ENCODE measurements at places on chromosomes 12 and 14.

DNA sequence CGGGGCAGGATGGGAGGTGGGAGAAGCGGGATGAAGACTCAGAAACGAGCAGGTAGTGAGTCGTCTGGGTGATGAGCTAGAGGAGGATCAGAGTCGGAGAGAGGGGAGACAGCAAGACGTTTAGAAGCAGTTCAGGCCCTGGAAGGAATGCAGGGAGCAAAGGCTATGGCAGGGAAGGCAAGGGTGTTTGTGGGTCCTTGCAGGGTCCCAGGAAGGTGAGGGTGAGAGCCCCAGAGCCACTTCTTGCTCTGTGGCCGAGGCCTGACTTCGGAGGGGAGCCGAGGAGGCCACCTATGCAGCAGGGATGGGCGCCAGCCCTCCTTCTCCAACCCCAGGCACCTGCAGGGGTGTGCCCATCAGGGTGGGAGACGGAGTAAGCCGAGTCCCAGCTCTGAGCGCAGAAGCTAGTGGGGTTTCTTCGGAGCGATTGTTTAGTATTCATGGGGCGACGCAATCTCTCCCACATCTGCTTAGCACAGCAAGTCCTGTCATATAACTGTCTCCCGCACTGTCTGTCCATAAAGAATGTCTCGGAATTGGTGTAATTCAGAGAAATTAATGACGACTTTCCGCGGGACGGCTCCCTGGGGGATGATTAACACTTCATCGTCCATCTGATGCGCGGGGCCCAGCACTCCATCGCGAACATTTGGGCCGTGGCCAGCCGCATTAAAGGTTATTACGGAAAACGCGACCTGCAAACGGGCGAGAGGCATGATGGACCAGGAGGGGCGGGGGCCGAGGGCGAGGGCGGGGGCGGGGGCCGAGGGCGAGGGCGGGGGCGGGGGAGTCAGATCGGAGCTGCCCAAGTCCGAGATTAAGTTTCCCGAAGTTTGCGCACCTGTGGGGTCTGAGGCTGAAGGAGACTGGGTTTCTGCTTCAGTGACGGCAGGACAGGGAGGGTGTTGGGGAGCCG is 12.2 kb upstream of the CALCOCO1 start:
- no peak for DNase-seq

GRCh38 chr12:124389138-124389724 is 94.3 kb downstream of the RFLNA start:
- DNase-seq = peak; percentile 47

- no peak for DNase-seq
Measured at GRCh38 chr12:1590221-1590979, 4.0 kb downstream of the FBXL14 start.

DNA sequence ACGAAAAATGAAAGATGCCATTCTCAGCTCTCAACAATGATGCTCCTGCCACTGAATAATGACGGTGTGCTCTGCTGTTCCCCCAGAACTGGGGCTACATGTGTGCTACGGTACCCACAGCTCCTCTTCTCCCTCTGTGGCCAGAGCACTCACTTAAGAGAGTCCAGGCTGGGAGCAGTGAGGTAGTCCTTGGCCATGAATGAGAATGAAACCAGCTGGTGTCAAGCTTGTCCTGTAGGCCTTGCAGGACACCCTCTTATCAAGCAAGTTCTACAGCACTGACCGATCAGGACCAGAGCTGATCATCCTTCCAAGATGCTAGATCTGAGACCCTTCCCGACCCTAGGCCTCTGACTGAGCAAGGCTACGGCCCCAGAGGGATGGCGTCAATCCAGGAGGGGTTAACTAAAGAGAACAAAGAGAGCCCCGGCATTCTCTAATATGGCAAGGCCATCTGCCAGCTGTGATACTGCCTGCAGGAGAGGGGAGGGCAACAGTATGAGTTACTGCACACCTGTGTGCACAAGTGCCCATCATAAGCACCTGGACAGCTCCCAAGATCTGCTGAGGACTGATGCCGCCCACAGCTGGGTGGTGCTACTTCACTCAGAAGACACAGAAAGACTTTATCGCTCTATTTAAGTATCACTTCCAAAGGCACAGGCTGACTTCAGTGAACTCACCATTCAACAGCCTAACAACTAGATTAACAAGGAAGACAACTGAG is 30.5 kb downstream of the APPL2 start:
- no peak for DNase-seq

- DNase-seq = no peak
Measured at GRCh38 chr12:2297658-2298057, 244.9 kb downstream of the CACNA1C start.

DNA sequence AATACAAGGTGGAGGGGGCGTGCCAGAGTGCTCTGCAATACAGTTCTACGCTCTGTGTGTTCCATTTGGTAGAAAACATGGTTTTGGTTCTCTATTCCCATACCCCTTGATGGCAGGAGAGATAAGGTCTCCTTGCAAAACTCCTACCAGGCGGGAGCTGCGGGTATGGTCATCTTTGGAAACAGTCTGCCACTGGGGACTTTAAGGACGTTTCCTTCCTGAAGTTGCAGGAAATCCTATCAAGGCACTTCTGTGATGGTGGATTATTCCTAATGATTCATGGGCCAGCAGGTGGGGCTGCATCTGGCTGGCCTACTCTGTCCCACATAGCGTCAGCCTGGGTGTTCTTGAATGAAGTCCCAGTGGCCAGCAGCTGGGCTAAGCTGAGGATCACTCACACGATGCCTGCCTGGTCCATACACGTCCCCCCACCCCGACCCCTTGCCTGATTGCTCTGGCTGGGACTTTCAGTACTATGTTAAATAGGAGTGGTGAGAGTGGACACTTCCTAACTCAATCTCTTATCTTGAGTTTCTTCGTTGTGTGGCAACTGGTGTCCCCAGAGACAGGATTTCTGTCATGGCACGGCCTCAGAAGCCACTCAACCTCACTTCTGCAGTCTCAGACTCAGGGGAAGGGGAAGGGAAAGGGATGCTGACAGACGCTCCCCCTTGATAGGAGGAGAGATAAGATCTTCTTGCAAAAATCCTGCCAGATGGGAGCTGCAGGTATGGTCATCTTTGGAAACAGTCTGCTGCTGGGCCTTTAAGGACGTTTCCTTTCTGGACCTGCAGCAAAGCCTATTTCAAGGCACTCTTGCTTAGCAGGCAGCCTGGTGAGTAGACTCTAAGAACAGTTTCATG is 61.0 kb upstream of the FKBP4 start:
- no peak for DNase-seq

GRCh38 chr12:45666816-45667215 is 62.7 kb upstream of the ARID2 start:
- DNase-seq = no peak

DNA sequence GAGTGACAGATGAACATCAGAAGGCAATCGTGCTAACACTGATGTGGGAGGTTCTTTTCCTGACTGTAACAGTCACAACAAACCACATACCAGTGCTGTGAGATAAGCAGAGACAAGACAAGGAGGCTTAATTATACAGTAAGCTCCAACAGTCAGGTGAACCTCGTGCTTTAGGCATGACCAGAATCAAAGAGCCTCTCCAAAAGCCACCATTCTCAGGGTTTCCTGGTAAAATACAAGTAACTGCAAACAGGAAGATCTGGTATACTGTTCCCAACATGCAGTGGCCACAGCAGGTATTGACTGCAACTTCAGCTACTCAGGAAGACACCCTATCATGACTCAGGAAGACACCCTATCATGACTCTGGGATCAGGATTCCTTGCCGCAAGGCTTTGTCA is 47.3 kb upstream of the GTF2A1 start:
- no peak for DNase-seq

DNA sequence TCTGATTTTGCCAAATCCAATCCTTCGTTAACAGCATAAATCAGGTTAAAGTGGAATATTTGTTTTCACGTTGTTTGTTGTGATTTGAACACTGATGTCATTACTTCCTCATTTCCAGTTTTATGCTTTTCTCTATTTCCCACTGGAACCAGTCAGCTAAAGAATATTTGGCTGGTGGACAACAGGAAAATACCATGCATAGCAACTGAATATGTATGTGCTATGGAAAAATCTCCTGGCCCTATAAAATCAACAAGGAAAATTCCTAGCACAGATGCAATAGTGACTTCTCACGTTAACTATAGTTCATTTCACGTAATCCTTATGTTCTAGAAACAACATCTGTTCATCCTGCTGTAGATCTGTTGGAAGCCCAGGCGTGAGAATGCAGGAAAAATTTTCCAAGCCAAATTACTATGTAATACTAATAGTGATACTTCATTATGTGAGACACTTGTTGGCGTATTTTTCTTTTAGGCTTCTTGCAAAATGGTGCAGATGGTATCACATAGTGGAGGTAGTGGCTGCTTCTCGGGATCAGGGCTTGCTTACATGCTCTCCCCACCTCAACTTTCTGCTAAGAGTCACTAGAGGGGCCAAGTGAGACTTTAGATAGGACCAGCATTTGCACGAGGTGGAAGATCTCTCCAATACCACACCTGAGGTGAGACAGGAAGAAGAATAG is 86.3 kb upstream of the USP44 start:
- peak; percentile 74 for DNase-seq

GRCh38 chr12:53082637-53083175 is 3.5 kb upstream of the SPRYD3 start:
- no peak for DNase-seq

GRCh38 chr12:125331342-125332052 is 266.3 kb downstream of the AACS start:
- no peak for DNase-seq

DNA sequence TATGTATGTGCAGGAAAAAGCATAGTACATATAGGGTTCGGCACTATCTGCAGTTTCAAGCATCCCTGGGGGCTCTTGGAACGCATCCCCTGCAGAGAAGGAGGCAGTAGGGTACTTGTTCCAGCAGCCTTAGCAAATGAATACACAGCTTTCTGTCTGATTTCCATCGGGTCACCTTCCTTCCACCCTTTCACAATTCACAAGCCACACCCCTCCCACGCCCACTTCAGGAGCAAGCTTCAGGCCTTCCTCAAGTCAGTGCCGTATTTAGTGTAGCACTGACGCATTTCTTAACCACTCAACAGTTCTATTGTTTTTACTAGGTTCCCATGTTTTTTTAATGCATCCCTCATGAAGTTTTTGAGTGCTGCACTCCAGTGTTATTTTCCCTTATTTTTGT is 64.2 kb downstream of the CLMN start:
- DNase-seq = no peak

DNA sequence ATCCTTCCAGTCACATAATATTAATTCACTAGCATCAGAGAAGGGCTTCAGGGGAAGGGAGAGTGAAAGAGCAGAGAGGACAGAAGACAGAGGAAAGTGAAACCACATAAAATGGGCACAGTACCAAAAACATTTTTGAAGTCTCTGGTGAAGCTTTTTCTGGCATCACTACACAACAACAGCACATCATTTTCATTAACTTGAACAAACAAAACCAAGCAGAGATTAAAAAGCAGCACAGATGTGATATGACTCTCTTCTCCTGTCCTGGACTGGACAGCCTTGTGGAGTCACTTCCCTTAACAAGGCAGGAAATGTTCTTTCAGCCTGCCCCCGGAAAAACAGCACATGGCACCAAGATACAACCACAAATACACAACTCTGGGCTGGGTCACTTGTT is 112.0 kb downstream of the TSPAN8 start:
- no peak for DNase-seq

DNA sequence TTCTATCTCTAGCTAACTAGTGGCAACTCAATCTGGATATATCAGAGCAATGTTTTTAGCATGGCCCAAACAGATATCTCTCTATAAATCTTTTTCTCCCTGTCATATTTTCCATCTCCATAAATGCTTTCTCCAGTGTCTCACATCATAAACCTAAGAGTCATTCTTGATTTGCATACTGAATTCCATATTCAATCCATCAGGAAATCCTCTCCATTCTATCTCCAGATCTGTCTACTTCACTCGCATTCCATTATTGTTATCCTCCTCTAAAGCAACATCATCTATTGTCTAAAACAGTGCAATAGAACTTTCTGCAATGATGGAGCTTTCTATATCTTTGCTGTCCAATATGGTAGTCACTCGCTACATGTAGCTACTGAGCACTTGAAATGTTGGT is 45.5 kb upstream of the ERGIC2 start:
- no peak for DNase-seq

DNA sequence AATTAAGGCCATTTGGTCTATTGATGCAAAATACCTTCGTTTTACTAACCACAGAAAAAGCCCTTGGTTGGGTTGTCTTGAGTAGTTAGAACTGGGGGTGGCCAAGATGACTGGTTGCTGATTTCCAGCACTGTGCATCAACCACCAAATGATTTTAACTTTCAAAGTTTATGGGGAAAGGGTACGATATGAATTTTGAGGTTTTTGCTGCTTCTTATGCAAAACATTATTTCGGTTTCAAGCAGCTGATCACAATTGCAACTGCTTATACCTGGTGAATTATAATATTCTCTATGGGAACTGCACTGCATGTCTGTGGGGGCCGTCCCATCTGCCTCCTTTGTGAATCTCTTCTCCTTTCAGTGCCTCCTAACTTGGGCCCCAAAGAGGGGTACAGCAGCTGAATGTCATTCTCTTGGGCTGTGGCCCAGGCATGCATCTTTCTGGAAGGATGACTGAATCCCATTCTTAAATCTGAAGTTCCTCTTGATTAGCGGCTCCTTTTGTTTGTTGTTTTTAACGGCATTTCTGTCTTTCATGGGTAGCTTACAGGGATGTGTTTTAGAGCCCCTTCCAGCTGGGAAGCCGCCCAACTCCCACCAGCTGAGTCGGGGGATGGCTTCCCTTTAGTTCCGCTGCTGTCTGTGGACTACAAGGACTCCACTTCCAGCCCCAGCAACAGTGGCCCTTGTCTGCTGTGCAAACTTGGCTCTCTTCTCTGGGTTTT is 479.8 kb downstream of the ZFP36L1 start:
- no peak for DNase-seq

DNA sequence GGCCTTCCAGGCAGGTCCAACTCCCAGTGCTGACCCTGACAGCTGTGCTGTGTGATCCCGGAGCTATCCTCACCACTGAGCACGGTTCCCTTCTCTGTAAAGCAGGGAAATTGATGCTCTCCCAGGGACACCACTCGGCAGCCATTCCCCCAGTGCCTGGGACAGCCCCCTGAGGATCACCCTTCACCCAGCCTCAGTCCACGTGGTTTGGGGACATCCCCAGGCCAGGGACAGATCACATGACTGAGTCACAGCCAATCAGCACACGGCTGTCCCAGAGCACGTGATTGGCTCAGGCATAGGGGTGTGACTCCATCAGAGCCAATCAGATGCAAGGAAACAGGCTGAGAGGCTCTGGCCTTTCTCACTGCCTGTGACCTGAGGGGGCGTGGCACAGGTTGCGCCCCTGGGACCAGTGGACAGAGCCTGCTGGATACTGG is 68.8 kb upstream of the SFSWAP start:
- DNase-seq = no peak

DNA sequence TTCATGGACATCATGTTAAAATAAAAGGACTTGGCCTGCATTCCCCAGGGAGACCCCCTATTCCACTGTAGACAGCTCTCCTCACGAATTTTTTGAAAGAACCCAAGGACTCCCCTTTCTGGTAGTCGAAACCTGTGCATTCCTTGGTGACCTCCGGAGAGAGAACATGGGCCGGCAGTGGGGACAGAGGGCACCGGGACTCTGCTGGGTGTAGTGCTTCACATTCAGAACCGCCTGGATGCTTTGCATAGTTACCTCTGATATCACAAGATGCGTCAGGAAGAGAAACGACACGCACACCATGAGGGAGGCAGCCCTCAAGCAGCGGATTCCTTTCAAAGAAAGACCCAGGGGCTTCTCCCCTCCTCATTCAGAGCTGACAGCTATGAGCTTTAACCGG is 9.7 kb downstream of the CKAP4 start:
- DNase-seq = no peak
